Brain (organoid and tissue), 16 donors: ENCODE measurements at places on chromosomes 2 and 18.
A peak's percentile ranks its signal among the peaks of the same experiment; 100 is the strongest.

DNA sequence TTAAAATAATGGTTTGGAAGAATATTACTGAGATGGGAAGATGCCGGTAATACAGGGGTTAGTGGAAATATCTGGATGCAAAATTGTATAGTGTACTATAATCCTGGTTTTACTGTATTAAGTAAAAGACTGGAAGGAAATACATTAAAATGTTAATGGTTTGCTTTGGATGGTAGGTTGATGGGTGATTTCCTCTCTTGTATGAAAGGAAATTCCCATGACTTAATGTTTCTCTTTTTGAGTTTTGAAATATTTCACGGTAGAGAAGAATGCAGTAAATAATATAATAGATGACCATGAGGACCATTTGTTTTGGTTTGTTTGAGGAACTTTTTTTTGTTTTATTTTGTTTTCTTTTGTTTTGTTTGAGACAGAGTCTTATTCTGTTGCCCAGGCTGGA, 8.2 kb downstream of the SPTBN1 start:
- no peak for DNase-seq

- peak; percentile 37 for DNase-seq
Observed at GRCh38 chr2:206084870-206085741, 868 bp downstream of the INO80D start.

GRCh38 chr2:137133225-137133624, 367.9 kb downstream of the THSD7B start:
- no peak for DNase-seq

- no peak for DNase-seq
Observed at GRCh38 chr2:44598330-44599119, 236.8 kb downstream of the CAMKMT start.

- no peak for DNase-seq
Observed at GRCh38 chr2:169448316-169448715, 31.0 kb upstream of the BBS5 start.

DNA sequence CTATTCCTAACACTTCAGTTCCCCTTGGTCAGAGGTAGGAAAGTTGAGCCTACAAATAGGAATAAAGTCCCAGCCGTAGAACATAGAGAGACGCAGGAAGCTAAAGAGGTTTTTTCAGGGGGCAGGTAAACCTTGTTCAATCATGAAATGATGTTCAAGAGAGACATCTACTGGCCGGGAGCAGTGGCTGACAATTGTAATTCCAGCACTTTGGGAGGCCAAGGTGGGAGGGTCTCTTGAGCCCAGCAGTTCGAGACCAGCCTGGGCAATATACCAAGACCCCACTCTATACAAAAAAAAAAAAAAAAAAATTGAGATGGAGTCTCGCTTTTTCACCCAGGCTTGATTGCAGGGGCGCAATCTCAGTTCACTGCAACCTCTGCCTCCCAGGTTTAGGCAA, 66.7 kb upstream of the DNAJC10 start:
- peak; percentile 32 for DNase-seq

DNA sequence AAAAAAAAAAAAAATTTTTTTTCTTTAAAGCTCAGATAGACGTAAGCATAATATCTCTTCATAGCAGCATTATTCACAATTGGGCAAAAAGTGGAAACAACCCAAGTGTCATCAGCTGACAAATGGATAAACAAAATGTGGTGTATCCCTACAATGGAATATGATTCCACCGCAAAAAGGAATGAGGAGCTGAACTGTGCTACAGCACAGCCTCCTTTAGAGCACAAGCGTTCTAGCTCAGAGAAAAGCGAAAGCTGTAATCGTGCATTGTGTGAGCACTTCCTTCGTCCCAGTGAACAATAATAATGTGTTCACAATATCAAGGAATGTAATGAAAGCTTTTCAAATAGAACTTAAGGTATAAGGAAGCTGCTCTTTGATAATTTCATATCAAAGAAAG, 11.7 kb upstream of the CHMP1B start:
- no peak for DNase-seq

- DNase-seq, result peak; percentile 38
Observed at GRCh38 chr2:225274751-225275150, 124.8 kb upstream of the NYAP2 start.

DNA sequence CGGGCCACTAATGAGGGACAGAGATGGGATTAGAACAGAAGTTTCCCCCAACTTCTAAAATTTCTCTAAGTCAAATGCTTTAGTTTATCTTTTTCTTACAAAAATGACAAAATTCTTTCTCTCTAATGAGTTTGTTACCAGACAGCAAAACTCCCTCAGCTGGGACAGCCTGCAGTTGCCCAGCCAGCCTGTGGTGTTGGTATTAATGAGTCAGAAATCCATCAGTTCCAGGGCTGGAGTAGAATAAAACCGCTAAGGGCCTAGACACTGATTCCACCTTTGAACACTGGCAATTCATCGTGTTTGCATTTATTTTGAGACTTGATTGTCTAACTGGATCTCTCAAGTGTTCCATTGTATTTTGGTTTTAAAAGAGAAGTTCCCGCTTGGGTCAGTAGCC, 38.3 kb upstream of the SMAD2 start:
- no peak for DNase-seq

DNA sequence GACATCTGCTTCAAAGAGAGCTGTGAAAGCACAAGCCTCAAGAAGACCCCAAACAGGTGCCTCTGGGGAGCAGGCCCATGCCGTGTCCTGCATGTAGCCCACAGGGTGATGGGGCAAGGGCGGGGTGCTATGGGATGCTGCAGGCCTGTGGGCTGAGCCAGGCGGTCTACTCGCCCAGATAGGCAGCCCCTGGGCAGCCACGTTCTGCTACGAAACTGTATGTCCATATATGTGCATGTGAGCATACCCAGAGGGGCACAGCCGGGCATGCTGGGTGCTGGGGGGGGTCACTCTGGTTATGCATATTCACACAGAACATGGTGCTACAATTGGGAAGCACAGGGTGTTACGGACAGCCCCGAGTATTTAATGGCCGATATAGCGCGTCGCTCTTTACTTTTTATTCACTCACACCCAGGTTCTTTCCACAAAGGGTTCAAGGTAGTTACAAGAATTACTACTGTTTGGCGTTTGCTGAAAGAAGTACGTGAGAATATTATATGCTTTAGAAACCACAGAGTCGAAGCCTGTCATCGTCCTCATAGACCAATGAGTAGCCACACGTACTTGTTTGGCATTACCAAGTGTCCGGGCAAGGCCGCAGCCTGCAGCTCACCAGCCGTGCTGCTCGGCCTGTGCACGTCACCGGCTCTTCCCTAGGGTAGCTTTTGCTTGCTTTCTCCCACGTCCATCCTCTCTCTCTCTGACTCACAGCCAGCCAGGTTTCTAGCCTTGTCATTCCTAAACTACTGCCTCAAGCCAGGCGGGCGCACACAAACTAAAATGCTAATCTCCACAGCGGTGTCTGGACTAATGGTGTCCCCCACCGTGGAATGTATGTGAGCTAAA, 14.4 kb downstream of the MTERF4 start:
- DNase-seq, result no peak

GRCh38 chr2:16135196-16135912, 195.0 kb downstream of the MYCN start:
- DNase-seq, result no peak

DNA sequence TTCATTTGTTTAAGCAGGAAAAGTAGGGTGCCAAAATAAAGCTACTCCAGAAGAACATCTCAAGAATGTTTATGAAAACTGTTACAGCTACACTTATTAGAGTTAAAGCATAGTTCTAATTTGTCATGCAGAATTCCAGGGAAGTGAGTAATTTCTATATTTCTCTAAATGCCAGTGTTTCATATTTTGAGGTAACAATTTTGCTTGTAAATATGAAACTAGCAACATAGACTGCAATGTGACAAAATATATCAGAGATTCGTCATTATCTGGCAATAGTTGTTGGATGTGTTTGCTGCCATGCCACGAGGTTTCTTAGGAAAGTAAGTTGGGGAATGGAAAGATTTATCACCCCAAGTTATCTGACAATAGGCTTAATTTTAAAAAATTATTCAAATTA, 424.1 kb upstream of the ZEB2 start:
- DNase-seq, result no peak

- no peak for DNase-seq
Observed at GRCh38 chr2:30104307-30104706, 42.5 kb upstream of the YPEL5 start.

GRCh38 chr2:42274863-42275262, 86.2 kb downstream of the COX7A2L start:
- no peak for DNase-seq

GRCh38 chr18:69813559-69813958, 134.1 kb downstream of the CD226 start:
- DNase-seq, result no peak

DNA sequence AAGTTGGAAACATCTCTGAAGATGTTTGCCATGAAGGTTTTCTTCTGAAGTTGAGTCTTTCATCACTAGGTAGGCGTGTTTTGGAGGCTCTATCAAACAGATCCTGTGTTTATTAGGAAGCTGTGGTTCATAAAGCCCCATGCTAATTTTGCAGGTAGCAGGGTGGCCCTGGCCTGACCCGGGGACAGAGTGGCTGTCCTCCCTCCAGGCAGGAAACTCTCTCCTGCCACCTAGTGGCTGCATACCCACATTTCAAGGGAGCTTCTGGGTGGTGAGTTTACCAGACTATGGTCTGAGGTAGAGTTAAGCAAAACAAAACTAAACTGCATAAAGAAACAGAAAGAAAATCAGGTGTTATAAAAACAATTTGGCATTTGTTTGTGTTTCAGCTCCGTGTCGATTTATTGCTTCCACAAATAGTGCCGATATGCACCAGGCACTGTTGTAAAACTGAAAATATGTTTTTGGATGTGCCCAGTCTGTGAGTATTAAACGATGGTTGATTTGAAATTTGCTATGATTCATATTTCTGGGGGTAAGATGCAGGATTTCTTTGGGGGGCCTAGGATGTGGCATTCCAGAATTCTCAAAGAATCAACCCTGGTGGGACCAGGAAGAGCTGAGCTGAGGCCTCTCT, 26.0 kb upstream of the IL37 start:
- DNase-seq, result no peak

DNA sequence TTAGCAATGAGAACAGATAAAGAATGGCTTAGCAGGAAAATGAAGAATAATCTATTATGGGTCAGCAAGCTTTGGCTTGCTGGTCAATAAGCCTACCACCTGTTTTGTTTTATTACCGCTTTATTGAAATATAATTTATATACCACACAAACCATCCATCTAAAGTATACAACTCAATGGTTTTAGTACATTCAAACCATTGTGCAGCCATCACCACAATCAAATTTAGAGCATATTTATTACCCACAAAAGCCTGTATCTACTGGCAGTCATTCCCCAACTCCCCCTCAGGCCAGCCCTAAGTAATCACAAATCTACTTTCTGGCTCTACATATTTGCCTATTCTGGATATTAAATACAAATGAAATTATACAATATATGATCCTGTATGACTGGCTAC, 17.2 kb downstream of the PPP3R1 start:
- no peak for DNase-seq

DNA sequence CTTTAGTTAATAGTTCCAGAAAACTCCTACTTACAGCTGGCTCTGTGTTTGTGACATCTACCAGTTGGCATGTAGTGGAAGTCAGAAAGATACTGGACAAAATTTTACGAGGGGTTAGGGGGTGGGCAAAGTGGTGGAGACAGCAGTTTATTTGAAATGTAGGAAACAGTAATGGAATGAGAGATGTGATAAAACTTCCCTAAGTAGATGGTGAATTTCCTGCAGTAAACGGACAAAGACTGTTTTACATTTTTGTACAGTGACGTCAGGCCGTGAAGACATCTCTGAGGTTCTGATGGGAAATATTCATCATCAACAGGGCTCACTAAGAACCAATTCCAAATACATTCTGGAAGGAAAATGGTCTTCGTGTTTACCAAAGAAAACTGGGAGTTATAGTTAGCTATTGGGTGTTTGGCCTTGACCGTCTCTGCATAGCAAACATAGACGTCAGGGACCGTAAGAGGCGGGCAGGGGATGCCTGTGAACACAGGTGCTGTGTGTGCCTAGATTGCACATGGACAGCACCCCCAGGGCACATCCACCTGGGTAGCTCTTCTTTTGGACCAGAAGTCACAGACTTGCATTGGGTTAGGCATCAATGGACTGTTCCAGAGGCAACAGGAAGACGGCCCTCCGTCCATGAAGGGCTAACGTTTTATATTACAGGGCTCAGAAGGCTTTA, 131.5 kb downstream of the ZNF516 start:
- no peak for DNase-seq

DNA sequence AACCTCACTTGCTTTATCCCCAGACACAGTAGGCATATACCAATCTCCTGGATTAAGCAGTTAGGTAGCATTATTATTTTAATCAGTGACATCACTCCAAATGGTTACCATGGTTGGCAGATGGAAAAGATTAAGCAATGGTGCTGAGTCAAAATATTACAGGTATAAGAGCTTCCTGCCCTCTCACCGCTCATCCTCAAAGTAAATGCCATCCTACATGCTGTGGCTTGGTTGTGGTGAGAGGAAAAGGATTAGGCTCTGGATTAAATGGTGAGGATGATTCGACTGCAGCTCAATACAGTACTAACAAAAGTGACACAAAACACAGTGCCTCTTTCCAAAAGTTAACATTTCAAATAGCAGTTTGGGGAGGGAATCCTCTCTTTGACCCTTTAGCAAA, 108.9 kb upstream of the ACAA2 start:
- no peak for DNase-seq

DNA sequence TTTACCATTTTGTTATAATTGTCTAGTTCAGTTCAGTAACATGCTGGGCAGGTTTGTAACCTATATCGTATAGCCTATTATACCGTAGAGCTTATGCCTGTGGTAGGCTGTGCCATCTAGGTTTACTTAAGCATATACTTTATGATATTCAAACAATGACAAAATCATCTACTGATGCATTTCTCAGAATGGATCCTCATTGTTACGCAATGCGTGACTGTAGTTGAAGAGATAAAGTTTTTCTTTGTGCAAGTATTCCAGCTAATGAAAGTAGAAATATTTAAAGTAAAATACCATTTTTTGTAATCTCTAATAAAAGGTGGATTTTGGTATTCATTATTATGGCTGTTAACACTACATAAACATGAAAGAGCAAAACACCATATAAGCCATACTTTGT, 100.2 kb downstream of the LRRTM4 start:
- no peak for DNase-seq
